Brain pericyte (primary cell): ENCODE measurements at places on chromosomes 3 and 15.

GRCh38 chr3:41682382-41682781 lies 279.5 kb downstream of the ULK4 start:
- DNase-seq = no peak

DNA sequence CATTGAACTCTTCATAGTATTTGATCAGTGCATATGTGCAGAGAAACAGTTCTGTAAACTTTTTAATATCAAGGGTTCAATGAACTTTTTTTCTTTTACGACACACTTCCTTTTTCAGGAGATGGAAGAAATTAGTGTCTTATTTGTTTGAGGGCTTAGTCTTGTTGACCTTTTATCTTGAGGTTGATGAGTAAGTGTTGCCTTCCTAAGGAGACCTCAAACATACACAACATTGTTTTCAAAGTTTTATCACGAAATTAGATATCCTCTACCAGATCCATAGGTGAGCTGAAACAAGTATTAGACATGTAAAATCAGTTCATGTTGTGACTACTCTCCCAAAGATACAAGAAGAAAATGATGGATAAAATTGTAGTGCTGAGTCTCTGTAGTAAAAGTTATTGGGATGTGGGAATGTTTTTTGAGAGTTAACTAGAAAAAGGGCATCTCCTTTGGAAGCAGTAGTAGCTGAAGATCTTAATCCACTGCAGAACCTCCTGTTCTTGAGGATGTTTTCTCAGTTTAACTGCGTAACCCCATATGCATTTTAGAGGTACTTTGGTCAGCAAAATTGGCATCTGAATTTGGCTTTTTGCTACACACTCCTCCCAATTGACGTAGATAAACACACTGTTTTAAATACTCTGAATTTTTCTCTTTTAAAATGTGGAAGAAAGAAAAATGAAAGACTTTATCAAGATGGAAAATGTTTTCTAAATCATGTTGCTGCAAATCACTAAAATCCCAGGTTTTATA lies 116.8 kb downstream of the GALK2 start:
- DNase-seq = no peak

GRCh38 chr15:48596841-48597240 lies 48.7 kb downstream of the FBN1 start:
- no peak for DNase-seq

DNA sequence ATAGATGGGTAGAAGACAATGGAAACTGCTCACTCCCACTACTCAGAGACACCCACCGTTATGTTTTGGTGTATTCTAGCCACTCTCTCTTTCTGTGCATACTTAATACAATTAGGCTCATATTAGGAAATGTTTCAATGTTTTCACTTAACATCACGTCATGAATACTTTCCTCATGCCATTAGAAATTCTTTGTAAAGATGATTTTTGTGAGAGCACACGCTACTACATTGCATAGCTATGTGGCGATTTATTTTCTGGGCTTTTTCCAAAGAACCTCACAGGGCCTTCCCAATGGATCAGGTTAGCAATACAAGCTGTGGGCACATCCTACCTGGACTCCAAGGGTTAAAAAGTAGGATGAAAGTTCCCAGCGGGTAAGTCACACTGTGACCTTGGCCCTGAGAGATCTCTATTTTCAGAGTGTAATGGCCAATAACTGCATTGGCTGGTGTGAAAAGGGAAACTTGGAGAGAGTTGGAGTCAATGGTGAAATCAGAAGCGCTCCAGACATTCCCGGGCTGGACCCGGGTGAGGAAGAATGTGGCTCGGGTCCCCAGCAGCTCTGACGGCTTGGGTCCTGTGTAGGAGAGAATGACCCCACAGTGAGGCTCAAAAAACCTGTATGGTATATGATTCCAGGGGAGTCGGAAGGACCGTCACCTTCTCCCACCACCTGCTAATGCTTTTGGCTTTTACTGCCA lies 25.8 kb upstream of the TGM5 start:
- DNase-seq = no peak

DNA sequence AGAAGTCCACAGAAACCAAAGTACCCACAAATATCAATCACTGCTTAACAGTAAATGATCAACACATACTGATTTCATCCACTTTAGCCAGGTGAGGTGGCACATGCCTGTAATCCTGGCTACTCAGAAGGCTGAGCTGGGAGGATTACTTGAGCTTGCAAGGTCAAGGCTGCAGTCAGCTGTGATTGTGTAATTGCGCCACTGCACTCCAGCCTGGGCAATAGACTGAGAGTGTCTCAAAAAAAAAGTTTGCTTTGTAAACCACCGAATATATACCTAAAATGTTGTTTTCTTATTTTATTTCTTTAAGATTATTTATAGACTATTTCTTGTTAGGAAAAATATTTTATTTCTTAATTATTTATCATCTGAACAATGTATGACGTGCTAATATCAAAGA lies 8.7 kb upstream of the ATP13A4 start:
- DNase-seq = no peak

GRCh38 chr3:110236976-110237610 lies 834.5 kb upstream of the NECTIN3 start:
- DNase-seq = no peak

DNA sequence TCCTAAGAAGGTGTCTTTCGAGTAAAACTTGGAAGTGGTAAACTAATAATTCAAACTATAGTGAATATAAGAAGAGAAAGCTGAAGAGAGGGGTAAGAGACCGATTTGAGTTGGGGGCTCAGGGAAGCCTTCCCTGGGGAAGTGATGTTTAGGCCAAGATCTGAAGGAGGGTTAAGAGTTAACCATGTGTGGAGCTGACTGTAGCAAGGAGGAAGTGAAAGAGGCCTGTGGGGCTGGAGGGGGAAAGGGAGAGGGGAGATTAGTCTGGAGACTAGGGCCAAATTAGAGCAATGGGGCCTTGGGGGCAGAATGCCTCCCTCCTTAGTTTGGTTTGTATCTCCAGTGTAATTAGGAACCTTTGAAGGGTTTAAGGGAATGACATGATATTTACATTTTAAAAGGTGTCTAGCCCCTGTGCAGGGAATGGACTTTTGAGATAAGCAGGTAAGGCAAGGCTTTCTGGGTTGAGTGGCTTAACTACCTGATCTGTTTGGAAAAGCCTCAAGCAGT lies 2.2 kb downstream of the ZNF592 start:
- no peak for DNase-seq

DNA sequence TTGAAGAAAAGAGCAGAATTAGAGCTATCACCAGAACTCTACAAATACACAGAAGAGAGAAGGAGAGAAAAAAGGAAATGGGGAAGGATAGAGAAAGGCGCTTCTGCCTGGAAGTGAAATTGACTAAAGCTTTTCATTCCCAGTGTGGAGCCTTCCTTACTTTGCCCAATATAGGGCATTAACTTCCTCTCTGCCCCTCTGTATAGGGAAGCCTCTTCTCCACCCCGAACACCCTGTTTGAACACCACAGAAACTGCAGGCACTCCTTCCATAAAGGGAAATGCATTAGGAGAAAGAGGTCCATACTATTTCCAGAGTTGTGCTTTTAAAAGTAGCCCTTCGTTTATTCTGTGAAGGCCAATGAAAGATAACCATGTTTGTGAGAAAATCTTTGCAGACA lies 248.5 kb downstream of the RAP2B start:
- no peak for DNase-seq

DNA sequence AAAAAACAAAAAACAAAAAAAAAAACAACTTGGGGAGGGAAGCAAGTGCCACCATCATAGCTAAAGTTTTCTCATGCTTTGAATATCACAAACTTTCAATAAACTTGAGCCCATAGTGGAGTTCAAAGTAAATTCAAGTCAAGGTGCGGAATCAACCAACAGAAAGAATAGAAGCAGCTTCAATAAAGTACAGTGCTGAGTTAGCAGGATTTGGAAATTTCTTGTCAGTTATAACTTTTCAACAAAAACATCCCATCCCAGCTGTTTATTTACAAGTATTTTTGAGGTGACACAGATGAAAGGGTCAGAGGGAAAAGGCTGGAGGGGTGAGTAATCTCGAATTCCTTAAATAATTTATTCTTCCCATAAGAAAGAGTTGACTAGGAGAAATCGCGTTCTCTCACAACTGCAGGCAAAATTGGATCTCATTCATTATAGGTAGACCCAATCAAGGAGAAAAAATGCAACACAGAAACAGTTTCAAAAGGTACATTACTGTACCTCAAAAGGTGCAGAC lies 477.4 kb upstream of the RASGRP1 start:
- DNase-seq = no peak

- DNase-seq = no peak
These were observed 31.4 kb downstream of the CRYGS start for GRCh38 chr3:186512570-186513302.

DNA sequence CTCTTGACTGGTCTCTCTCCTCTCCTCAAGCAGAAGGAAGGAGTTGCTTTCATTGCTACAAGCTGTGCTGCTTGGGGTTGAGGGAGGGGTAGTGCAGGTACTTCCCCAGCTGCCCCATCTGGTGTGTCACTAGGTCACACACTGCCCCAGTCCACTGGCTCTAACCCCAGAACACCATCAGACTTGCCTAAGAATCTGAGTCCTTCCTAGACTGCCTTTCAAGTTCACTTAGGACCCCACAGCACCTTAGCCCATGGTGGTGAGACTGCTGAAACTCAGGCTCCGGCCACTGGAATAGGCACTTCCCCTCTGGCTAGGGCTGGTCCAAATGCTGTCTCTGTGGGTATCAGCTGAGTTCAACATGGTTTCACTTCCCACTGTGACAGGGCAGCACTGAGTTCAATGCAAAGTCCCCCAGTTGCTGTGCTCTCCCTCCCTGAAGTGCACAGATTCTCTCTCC lies 279.7 kb upstream of the GOLGA6L4 start:
- DNase-seq = no peak

GRCh38 chr15:37824717-37825382 lies 109.6 kb upstream of the TMCO5A start:
- peak; percentile 13 for DNase-seq

GRCh38 chr3:130312374-130312773 lies 33.1 kb upstream of the COL6A5 start:
- no peak for DNase-seq

DNA sequence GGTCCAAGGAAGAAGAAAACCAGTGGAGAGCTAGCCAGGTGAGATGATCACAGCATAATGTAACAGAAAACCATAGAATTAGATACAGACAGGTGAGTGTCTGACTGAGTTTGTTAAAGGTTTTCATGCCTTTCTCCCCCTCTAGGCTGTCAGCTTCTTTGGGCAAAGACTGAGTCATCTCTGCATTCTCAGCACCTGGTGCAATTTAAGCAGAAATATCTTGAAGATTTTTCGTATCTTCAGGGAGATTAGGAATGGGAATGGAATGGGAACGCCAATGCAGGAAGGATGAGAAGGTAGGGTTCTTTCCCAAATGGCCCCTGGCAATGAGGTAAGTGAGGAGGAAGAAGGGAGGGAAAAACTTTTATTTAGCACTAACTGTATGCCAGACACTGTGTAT lies 122.0 kb upstream of the SLC7A14 start:
- no peak for DNase-seq
